ENCODE measurements at places on chromosomes 5 and 9.
A peak's percentile ranks its signal among the peaks of the same experiment; 100 is the strongest.

- DNase-seq: no peak
Observed at GRCh38 chr5:122967625-122968024, 68.9 kb downstream of the PPIC start.

DNA sequence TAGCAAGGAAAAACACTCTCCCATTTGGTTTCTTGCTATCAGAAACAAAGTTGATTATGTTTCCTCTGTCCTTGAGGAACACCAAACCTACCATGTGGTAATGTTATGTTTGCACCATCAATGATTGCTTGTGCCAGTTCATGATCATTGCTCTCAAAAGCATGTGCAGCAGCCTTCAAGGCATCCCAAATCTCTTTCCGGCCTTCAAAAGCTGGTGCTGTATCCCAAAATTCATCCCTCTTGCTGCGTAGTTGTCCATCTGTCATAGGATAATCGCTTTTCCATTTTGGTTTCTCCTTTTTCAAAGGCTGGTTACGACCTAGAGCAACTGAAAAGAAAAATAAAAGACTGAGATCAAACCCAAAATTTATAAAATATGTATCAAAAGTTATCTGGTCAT lies 40.1 kb downstream of the EFCAB9 start:
- no peak for DNase-seq

DNA sequence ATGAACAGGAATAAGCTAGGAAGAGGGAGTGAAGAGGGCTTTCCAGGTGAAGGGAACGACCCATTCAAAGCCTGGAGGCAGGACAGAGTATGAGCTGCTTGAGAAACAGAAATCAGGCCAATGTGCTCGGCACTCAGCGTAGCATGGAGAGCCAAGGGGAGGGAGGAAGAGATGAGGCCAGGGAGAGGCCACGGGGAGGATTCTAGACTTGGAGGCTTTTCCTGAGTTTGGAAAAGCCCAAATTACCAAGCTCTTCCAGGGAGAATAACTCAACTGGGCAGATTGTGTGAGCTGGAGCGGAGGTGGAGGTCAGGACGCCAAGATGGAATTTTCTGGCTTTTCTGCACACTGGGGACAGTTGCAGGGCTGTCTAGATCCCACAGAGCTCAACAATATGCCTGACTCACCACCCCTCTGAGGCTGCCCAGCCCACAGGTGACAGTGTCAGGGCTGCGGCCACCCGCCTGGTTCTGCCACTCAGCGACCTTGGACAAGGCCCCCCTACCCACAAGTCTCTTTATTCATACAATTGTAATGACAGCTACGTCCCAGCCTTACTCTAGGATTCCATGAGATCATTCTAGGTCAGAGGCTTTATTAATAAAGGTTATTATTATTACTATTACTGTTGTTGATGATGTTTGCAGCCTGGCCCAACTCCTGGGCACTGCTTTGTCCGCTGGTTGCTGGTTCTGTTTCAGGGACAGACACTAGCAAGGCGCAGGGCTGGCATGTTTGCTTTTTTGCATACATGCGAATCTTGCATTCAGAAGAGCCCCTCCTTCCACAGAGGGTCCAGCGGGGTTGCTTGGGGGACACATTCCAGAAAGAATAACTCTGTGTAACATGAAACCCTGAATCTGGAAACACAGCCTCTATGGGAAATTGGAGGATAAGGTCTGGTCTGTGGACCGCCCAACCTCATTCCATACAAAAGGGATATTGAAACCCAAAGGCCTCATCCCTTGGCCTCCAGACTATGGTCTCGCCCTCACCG lies 9.4 kb upstream of the LMX1B start:
- no peak for DNase-seq

- DNase-seq: peak; percentile 1
Observed at GRCh38 chr5:38948501-38948900, 102.7 kb downstream of the OSMR start.

- no peak for DNase-seq
Observed at GRCh38 chr5:78353520-78353919, 6.9 kb upstream of the SCAMP1 start.

- no peak for DNase-seq
Observed at GRCh38 chr5:172423379-172424110, 30.8 kb downstream of the SH3PXD2B start.

DNA sequence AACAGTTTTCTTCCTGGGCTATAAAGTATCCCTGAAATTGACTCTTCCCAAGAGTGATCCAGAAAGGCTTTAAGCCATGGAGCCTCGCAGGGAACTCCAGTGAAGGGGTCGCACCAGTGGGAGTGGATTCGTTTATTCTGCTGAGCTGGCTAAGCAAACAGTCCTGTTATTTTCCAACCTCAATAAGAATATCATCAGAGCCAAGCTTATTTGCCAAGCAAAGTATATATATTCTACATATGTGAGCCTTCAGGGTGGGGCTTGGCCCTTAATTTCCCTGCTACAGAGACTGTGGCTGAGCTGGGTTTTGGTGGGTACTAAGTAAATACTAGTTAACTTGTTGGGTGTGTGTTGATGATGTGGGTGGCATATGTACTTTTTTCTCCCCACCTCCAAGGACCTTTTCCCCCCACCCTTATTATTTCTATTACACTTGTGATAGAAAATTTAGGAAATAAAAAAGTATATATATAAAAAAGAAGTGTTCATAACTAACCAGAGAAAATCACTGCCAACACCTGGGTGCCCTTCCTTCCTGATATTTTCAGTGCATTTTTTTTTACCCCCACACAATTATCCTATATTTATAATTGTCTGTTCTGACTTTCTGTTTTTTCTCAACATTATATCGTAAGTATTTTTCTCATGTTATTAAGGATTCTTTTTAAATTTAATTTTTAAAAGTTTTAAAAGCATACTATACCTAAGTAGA lies 5.3 kb downstream of the GSN start:
- DNase-seq: no peak

GRCh38 chr5:78731884-78732283 lies 83.3 kb upstream of the LHFPL2 start:
- DNase-seq: peak; percentile 7

- DNase-seq: no peak
Observed at GRCh38 chr5:7874639-7875038, 5.7 kb downstream of the MTRR start.

DNA sequence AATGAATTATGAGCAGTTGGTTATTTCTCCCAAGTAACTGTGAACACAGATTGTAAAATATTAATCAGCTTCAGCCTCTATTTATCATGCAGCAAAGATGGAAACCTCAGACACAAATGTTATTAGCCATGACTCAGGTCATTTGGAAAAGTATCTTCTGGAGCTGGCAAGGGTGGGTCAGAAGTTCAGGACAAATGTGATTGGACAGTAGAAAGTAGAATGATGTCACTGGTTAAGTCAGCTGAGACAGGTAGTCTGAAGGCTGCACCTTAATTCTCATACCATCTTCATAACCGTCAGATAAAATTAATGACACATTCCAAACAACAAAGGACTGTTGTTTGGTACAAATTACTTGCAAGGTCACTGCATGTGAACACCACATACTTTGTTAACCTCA lies 140.2 kb downstream of the EMB start:
- no peak for DNase-seq

GRCh38 chr9:16170119-16170518 lies 617.3 kb downstream of the CCDC171 start:
- DNase-seq: no peak

Measured in trophoblast cell (in vitro differentiated cells and primary cell).